Fibroblast of skin of scalp (primary cell): ENCODE measurements at places on chromosomes 4 and X.
A peak's percentile ranks its signal among the peaks of the same experiment; 100 is the strongest.

GRCh38 chr4:157607996-157608395 is 387.5 kb downstream of the GRIA2 start:
- DNase-seq, result no peak

- DNase-seq, result no peak
Observed at GRCh38 chrX:154545673-154546274, 872 bp downstream of the G6PD start.

DNA sequence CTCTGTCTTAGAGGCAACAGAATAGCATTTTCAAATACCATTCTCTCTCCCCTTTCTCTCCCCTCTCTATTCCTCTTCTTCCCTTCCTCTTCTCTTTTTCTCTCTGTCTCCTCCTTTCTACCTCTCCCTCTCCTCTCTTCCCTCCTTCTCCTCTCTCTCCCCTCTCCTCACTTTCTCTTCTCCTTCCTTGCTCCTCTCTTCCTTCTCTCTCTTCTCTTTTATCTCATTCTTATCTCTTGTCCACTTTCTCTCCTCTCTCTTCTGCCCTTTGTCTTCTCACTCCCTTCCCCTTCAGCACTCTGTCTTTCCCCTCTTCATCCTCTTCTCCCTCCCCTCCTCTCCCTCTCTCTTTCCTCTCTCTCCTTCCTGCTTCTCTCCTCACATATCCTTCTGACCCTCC is 2265.8 kb upstream of the TENM3 start:
- no peak for DNase-seq

DNA sequence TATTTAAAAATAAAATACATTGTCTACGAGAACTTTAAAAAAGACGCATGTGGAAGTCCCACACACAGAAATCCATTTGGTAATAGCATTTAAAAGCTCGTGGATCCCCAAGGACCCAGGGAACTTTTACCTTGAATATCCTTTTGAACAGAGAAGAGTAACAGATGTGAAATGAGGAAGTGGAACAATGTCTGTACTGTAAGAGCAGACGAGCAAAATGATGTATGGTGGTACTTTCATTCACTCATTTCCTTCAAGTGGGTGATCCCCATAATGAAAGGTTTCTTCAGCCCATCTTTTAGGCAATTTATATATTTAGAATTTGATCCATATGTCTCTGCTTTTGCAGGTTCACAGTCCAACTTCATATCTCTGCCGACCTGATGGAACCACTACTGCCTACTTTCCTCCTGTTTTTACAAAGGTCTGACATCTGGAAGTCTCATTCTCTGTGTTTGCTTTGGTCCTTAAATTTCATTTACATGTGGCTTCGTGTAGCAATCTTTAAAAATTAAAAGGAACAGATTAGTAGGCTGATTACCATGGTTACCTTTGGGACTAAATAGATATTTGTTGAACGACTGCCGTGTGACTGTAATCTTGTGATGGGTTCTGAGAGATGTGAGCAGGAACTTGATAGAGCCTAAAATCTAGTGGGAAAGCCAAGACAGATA is 188.4 kb downstream of the PALLD start:
- DNase-seq, result no peak

DNA sequence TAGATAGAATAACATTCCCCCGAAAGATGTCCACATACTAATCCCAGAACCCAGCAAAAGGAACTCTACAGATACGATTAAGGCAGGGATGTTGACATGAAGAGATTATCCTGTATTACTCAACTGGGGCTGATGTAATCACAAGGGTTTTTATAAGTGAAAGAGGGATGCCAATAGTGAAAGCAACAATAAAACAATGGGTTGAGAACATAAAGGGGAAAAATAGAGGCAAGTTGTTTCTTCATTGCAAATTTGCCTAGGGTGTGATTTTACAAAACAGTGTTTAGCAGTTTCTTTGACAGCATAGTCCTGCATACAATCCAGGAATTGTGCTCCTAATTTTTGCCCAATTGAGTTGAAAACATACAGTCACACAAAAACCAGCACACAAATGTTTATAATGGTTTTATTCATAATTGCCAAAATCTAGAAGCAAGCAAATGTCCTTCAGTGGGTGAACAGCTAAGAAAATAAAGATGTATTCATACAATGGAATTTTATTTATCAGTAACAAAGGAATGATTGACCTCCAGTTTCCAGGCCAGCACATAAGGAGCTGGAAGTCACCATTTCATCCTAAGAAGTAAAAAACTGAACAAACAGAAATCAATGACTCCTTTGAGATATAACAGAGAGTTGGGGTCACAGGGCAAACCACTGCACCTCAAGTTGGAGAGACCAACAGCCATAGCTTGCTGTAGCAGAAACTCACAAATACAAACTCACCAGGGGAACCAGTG is 107.2 kb downstream of the CENPC start:
- DNase-seq, result peak; percentile 73
